ENCODE measurements at places on chromosomes 12 and 14. TPM values are rescaled to one million over a fixed set of nuclear protein-coding genes. Genes with fewer than 3 reads are reported as not detected.

The NGB gene
- not detected for total RNA-seq

The DTX1 gene
- 4.1 TPM for total RNA-seq

The DYNLL1 gene
- total RNA-seq, result 393 TPM

The AVPR1A gene
- 0.98 TPM for total RNA-seq

The SOAT2 gene
- total RNA-seq, result 0.75 TPM

The SDR9C7 gene
- not detected for total RNA-seq

The ADAMTS20 gene
- total RNA-seq, result not detected

The PRH2 gene
- not detected for total RNA-seq

The MYF5 gene
- not detected for total RNA-seq

The RNF212B gene
- 0.20 TPM for total RNA-seq

The DPPA3 gene
- not detected for total RNA-seq

The CYP46A1 gene
- total RNA-seq, result 1.8 TPM

The PPP1R1A gene
- 17.2 TPM for total RNA-seq

The RGS6 gene
- 1.1 TPM for total RNA-seq

The CCDC38 gene
- total RNA-seq, result not detected

The CATSPERB gene
- 10.5 TPM for total RNA-seq

The NCKAP5L gene
- total RNA-seq, result 22.0 TPM

The KRT3 gene
- total RNA-seq, result not detected

The TPH2 gene
- not detected for total RNA-seq
